Lower lobe of right lung (tissue), 2 donors: ENCODE measurements at places on chromosomes 4 and X. TPM values are rescaled to one million over a fixed set of nuclear protein-coding genes. Genes with fewer than 3 reads are reported as not detected.
A peak's percentile ranks its signal among the peaks of the same experiment; 100 is the strongest.

GRCh38 chr4:153297116-153297515 lies 47.4 kb upstream of the MND1 start:
- no peak overlapping the region for H3K27ac ChIP-seq
- H3K36me3 ChIP-seq = peaks cover 5% of the 10 kb centered on the region
- H3K4me1 ChIP-seq = peaks cover 18% of the 10 kb centered on the region
- DNase-seq = no peak

Gene CABS1
- not detected for total RNA-seq

GRCh38 chrX:129510331-129510730 lies 13.0 kb downstream of the SMARCA1 start:
- H3K27me3 ChIP-seq = no peaks in the 10 kb centered on the region
- H3K4me3 ChIP-seq = no peak overlapping the region
- no peak for DNase-seq
- no peaks in the 10 kb centered on the region for H3K4me1 ChIP-seq
- no peak overlapping the region for H3K27ac ChIP-seq

Gene CD38
- total RNA-seq = 8.5 TPM

Gene GABRA4
- not detected for total RNA-seq

- DNase-seq = no peak
- no peaks in the 10 kb centered on the region for H3K36me3 ChIP-seq
- no peak overlapping the region for H3K4me3 ChIP-seq
- H3K27ac ChIP-seq = no peak overlapping the region
Observed at GRCh38 chr4:145525291-145525740, 43.7 kb downstream of the SMAD1 start.

DNA sequence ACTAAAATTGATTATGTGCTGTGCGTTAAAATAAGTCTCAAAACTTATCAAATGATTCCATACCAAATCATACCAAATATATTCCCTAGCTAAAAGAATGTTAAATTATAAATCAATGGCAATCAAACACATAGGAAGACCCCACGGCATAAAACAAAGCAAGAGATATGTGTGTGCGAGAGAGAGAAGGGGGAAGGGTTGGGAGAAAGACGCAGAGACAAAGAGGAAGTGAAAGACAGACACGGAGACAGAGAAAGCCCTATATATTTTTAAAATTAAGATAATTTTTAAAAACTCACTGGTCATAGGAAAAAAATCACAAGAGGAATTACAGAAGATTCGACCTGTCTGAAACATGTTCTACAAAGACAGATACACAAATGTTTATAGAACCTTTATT lies 371.4 kb downstream of the NLGN4X start:
- no peak overlapping the region for H3K27ac ChIP-seq
- H3K4me3 ChIP-seq = no peak overlapping the region
- no peaks in the 10 kb centered on the region for H3K4me1 ChIP-seq
- no peaks in the 10 kb centered on the region for H3K27me3 ChIP-seq

- H3K36me3 ChIP-seq = no peaks in the 10 kb centered on the region
- H3K27me3 ChIP-seq = no peaks in the 10 kb centered on the region
- DNase-seq = no peak
- no peak overlapping the region for H3K4me3 ChIP-seq
- no peak overlapping the region for H3K27ac ChIP-seq
Observed at GRCh38 chr4:96993560-96993959, 1149.7 kb downstream of the STPG2 start.

DNA sequence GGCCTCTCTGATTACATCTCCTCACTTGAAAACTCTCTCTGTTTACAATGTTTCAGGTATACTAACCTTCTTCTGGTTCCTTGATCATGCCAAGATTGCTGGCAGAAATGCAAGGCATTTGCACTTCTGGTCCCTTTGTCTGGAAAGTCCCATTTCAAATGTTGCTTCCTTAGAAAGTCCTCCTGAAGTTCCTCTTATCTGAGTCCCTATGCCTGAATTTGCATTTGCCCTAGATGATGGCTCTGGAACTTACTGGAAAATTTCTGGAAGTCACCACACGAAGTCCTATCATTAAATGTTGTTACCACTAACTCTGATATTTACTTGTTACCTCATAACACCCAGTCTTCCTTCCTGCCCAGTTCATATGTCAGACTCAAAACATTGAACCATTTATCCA lies 176.4 kb downstream of the EFHC2 start:
- no peak overlapping the region for H3K27ac ChIP-seq
- no peaks in the 10 kb centered on the region for H3K4me1 ChIP-seq
- DNase-seq = no peak

- no peaks in the 10 kb centered on the region for H3K36me3 ChIP-seq
- no peak overlapping the region for H3K27ac ChIP-seq
- H3K4me3 ChIP-seq = no peak overlapping the region
- no peaks in the 10 kb centered on the region for H3K27me3 ChIP-seq
- DNase-seq = no peak
Observed at GRCh38 chr4:181432335-181432734, 810.9 kb upstream of the TENM3 start.

- no peak overlapping the region for H3K4me3 ChIP-seq
- H3K27me3 ChIP-seq = no peaks in the 10 kb centered on the region
- H3K27ac ChIP-seq = no peak overlapping the region
- no peak for DNase-seq
Observed at GRCh38 chrX:16022580-16023200, 100.7 kb upstream of the GRPR start.

DNA sequence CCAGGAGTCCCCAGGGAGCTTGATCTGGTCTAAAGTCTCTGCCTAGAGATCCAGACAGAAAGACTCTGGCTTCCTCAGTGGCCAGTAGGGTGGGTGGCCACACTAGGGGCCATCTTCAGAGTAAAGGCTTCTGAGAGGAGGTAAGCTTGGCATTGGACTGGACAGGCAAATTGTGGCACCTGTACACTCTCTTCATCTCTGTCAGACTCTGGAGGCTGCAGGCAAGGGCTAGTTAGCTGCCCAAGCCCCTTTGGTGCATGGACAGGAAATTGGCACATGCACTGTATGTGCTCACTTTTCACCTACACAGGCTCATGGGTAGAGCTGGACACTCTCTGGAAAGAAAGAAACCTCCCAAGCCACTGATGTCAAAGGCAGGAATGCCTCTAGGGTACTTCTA lies 142.8 kb downstream of the PJA1 start:
- no peak overlapping the region for H3K27ac ChIP-seq
- peaks cover 5% of the 10 kb centered on the region for H3K4me1 ChIP-seq
- no peaks in the 10 kb centered on the region for H3K36me3 ChIP-seq
- no peaks in the 10 kb centered on the region for H3K27me3 ChIP-seq

Gene ANXA3
- 148 TPM for total RNA-seq

Gene CLGN
- 1.1 TPM for total RNA-seq

GRCh38 chrX:44747969-44748368 lies 95.9 kb upstream of the DUSP21 start:
- no peaks in the 10 kb centered on the region for H3K4me1 ChIP-seq
- no peak for DNase-seq
- H3K4me3 ChIP-seq = no peak overlapping the region
- no peaks in the 10 kb centered on the region for H3K36me3 ChIP-seq
- no peaks in the 10 kb centered on the region for H3K27me3 ChIP-seq
- no peak overlapping the region for H3K27ac ChIP-seq

DNA sequence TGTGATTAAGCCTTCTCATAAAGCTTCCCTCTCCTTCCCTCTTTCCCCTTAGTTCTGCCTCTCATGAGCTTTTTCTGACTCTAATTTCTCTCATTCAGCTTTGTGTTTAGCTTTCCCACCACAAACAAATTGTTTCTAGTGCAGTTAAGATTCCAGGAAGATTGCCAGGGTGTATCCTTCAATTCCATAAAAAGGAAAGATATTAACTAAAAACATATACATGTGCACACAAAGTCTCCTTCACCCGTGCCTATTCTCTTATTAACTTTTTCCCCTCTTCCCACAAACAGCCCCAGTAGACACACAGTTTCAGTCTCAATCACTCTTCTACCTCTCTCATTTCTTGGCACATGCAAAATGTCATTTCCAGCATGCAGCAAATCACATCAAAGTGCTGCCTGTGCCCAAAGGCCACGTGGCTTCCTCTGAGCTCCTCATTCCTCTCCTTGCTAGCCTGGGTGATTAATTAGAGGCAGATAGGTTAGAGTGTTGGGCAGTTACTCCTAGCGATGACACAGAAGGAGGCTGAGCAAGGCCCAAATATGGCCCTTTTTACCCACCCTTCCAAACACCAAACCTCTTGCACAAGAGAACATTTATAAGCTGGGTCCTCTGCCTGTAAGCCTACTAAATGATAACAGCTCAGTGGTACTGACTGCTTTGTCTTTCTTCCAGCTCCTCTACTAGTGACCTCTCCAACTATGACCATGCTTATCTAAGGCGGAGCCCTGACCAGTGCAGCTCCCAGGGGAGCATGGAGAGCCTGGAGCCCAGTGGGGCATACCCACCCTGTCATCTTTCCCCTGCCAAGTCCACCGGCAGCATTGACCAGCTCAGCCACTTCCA lies 159.6 kb downstream of the SOWAHB start:
- H3K27me3 ChIP-seq = no peaks in the 10 kb centered on the region
- peak overlapping the region; percentile 75 for H3K27ac ChIP-seq
- H3K4me1 ChIP-seq = peaks cover 21% of the 10 kb centered on the region
- no peak for DNase-seq
- H3K36me3 ChIP-seq = peaks cover 3% of the 10 kb centered on the region

GRCh38 chr4:16250661-16251365 lies 24.5 kb upstream of the TAPT1 start:
- no peak overlapping the region for H3K4me3 ChIP-seq
- H3K36me3 ChIP-seq = no peaks in the 10 kb centered on the region
- no peaks in the 10 kb centered on the region for H3K27me3 ChIP-seq
- H3K27ac ChIP-seq = no peak overlapping the region
- no peak for DNase-seq
- H3K4me1 ChIP-seq = no peaks in the 10 kb centered on the region

GRCh38 chr4:124745985-124746801 lies 33.7 kb upstream of the ANKRD50 start:
- H3K4me3 ChIP-seq = no peak overlapping the region
- H3K4me1 ChIP-seq = peaks cover 7% of the 10 kb centered on the region
- H3K27ac ChIP-seq = peak overlapping the region; percentile 4

DNA sequence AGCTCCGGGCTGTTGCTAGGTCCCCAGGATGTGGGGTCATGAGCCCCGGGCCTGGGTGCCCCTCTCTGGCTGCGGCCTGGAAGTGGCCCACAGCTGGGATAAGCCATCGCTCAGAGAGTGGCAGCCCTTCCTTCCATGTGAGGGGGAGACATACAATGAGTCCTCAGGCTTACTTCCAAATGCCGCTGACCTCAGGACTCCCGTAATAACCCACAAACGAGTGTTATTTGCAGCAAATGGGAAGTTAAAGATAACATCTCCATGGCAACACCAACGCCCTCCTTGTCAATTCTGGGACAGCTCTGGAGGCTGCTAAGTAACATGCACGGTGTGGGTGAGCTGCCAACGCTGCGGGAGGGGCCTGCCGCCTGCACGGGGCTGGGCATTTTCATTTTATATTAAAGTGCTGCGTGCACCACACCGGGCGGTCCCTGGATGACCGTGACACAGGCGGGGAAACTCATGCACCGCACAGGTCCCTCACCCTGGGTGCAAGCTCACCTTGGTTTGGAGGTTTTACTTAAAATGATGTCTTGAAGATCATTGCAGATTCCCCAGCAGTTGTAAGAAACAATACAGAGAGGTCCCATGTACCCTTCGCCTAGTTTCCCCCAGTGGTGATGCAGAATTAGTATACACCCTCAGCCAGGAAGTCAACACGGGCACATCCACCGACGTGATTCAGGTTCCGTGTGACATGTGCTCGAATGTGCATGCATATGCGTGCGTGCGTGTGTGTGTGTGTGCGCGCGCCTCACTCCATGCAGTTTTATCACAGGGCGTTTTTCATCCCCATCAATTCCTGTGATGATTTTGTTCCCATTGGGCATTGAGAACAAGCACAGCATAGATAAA lies 79.4 kb downstream of the ABLIM2 start:
- H3K4me1 ChIP-seq = no peaks in the 10 kb centered on the region
- H3K4me3 ChIP-seq = no peak overlapping the region
- H3K36me3 ChIP-seq = no peaks in the 10 kb centered on the region
- no peak overlapping the region for H3K27ac ChIP-seq
- H3K27me3 ChIP-seq = no peaks in the 10 kb centered on the region
- peak; percentile 43 for DNase-seq

Gene INTS6L
- total RNA-seq = 6.9 TPM

DNA sequence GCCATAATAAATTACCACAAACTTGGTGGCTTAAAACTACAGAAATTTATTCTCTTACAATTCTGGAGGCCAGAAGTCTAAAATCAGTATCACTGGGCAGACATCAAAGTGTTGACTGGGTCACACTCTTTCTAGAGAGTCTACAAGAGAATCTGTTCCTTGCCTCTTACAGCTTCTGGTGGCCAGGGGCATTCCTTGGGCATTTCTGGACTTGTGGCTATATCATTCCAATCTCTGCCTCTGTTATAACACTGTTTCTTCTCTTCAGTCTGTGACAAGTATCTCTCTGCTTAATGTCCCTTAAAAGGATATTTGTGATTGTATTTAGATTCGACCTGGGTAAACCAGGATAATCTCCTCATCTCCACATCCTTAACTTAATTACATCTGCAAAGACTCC lies 207.3 kb upstream of the DCAF8L1 start:
- DNase-seq = no peak
- no peak overlapping the region for H3K4me3 ChIP-seq
- no peaks in the 10 kb centered on the region for H3K36me3 ChIP-seq
- H3K27ac ChIP-seq = no peak overlapping the region
- no peaks in the 10 kb centered on the region for H3K27me3 ChIP-seq

DNA sequence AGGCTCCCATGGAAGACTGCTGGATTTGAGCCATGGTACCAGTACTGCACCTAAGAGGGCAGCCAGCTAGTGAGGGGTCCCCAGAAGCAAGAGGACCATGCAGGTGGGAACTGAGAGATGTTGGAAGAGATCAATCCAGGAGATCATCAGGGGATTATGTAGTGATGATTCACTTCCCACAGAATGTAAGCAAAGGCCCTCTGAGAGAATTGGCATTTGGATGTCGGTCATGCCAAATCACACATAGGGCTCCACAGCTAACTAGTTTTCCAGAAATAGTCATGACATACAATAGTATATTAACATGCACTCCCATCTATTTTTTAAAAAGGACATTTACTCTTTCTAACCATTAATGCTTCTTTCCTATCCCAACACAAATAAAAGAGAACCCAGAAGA lies 112.5 kb downstream of the RASGEF1B start:
- H3K4me1 ChIP-seq = no peaks in the 10 kb centered on the region
- H3K4me3 ChIP-seq = no peak overlapping the region
- no peaks in the 10 kb centered on the region for H3K36me3 ChIP-seq
- no peak overlapping the region for H3K27ac ChIP-seq
- no peaks in the 10 kb centered on the region for H3K27me3 ChIP-seq
- no peak for DNase-seq

DNA sequence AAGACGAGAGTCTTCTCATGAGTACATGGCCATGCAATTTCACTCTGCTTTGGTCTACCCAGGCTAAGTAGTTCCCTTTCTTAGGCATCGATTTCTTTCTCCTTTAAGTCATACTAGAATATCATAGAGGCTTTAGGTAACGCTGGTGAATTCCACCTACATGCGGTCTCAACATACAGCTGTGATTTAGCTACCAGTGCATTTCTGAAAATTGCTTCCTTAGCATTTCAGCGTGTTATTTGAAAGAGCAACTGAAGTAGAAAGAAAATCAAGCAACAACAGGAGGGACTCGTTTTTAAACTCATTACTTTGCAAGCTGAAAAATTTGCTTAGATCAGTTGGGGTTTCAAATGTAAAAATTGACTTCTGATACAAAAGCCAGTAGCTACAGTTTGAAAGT lies 48.1 kb upstream of the RASGEF1B start:
- no peaks in the 10 kb centered on the region for H3K36me3 ChIP-seq
- H3K4me1 ChIP-seq = peaks cover 12% of the 10 kb centered on the region
- H3K27ac ChIP-seq = no peak overlapping the region
